SW 1271 (cell line): ENCODE measurements at places on chromosomes 13 and 19.

GRCh38 chr13:33800646-33801186 lies 17.2 kb upstream of the RFC3 start:
- no peak for DNase-seq

DNA sequence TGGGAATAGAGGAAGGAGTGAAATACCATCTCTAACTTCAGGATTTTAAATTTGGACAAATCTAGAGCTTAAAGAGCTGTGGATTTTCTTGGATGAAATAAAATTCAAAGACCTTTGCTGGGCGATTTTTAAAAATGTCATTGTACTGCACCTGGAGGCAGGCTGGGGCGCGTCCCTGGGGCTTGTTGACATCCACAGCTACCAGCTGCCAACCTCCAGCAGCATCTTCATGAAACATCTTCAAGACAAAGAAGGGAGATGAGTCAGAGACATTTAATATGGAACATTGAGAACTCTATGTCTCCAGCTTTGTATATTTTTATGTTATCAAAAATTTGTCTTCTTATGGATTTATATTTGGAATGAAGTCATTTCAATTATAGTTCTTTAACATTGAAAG lies 132.5 kb downstream of the NALCN start:
- DNase-seq: no peak

DNA sequence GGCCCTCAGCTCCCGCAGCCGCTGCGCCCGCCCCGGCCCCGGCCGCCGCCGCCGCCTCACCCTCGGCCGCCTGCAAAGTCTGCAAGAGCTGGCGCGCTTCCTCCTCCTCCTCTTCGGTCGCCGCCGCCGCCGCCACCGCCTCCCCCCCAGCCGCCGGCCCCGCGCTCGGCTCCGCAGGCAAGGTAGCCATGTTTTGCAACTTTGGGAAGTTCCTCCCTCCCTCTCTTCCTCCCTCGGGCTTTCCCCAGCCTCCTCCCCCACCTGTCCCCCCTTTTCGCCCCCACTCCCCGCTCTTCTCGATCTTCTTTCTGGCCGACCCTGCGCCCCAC lies 433 bp downstream of the SIX5 start:
- DNase-seq: no peak

DNA sequence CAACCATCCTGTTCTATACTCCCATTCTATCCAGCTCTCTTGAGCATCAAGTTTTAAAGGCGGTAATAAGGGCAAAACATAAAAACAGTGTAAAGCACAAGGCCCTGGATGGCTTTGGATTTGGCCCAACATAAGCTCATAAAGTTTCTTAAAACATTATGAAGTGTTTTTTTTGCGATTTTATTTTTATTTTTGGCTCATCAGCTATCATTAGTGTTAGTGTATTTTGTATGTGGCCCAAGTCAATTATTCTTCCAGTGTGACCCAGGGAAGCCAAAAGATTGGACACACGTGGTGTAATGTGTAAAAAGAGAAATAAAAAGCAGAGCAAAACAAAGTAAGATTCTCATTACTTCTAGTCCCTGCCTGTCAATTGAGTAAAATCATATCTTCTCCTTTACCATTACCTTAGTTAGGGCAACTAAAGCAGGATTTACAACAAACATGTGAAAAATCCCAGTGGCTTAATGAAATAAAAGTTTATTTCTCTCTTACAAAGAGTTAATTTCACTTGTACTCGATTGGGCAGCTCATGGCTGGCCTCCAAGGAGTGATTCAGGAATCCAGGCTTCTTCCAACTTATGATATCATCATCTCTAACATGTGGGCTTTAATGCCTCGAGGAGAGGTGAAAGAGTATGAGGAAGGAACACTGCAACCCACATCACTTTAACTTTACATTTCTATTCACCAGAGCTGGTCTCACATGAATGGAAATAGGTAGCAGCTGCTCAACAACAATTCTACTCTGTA lies 725.2 kb upstream of the SLITRK1 start:
- DNase-seq: no peak

DNA sequence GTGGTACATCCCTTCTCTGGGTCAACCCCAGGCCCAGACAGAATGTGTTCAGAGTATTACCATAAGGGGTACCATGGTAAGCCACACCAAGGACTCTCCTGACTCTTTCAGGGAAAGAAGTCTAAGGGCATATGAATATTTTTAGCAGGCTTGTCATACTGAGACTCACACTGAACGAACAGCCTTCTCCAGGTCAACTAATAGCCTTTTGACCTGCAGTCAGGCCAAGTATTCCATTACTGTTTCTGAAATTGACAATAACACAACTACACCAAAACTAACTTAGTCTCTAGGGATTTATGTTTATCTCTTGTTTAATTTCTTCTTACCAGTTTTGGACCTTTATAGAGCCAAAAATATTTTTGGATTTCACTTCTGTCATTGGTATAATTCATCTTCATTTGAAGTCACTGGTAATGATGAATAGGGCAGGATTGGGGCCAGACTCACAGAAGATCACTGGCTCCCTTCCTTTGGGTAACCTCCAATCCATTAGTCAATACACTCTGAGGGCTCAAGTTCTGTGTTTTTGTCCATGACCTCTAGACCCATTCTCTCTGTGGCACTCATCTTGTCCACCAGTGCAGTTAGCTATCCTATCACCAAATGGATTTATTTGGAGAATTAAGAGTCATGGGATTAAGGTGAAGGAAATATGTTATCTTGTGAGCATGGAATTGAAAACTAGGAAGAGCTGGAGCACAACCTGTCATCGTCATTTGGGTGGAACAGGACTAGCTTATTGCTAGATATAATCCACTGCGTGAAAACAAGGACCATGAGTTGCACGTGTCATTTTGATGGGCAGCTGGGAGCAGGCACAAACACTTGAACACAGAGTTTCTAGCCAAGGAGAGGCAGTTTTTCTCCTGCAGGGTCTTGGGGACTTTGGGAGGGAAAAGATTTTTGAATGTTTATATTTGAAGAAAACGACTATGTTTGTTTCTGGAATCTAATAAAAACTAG lies 313.3 kb downstream of the DCLK1 start:
- no peak for DNase-seq

DNA sequence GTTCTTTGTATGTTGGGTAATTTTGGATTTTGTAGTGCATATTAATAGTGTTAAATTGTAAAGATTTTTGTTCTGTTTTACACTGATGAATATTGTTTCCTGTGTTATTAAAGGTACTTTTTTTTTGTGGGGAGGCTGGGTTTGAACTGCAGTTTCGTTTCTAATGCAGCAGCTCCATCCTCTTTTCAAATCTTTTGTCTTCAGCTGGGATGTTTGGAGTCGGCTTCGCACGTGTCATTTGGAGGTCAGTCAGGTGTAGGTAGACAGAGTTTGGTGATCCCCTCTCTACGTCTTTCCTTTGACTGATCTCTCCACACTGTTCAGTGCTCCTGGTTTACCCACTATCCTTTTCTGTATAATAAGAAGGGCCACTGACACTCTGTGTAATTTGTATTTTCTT lies 30.3 kb downstream of the TDRD3 start:
- DNase-seq: no peak

GRCh38 chr19:24000656-24001055 lies 86.0 kb downstream of the ZNF726 start:
- DNase-seq: no peak

DNA sequence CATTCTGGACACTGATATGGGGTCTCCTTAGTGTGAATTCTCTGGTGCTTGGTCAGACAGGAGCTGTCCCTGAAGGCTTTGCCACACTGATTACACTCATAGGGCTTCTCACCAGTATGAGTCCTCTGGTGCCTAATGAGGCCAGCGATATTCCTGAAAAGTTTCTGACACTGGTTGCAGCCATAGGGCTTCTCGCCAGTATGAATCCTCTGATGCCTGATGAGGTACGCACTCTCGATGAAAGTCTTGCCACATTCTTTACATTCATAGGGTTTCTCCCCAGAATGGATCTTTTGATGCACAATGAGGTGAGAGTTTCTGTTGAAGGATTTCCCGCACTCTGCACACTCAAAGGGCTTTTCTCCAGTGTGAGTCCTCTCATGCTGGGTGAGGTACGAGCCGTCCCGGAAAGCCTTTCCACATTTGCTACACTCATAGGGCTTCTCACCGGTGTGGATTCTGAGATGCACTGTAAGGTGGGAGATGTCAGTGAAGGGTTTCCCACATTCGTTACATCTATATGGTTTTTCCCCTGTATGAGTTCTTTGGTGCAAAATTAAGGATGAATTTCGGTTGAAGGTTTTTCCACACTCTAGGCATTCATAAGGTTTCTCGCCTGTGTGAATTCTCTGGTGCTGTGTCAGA lies 22.4 kb downstream of the ZNF329 start:
- no peak for DNase-seq

DNA sequence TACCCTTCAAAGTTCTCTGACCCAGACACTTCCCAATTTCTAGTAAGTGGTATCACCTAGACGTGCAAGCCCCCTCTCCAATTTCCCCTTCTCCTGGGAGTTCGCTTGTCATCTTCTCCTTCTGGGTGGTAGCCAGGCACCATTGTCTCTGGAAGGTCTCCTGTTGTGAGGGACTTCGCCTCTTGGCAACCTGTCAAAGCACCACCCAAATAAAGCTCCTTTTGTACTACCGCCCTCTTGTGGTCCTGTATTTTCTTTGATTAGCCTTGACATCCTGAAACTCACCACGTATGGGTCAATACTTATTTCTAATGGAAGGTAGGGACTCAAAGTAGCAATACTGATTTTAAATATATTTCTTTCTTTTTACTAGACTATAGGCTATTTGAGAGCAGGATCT lies 8.2 kb downstream of the GPC5 start:
- DNase-seq: peak; percentile 29

- DNase-seq: no peak
Observed at GRCh38 chr13:110394371-110394841, 87.3 kb downstream of the COL4A2 start.

DNA sequence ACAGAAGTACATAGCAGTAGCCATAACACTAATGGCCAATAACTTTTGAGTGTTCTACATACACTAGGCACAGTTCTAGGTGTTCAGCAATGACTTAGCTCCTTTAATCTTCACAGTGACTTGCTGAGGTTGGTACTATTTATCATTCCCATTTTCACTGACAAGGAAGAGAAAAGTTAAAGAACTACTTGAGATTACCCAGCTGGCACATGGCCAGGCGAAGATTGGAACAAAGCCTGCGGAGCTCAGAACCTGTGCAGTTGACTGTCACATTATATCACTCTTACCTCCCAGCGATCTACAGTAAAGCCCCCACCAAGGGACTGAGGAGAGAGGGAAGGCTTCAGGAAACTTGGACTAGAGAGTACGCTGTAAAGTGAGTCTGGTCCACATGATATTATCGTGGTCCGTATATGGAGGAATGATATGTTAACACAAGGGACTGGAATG lies 42.4 kb upstream of the WDFY2 start:
- DNase-seq: no peak

GRCh38 chr13:25910991-25911419 lies 140.8 kb downstream of the SHISA2 start:
- no peak for DNase-seq

- peak; percentile 40 for DNase-seq
Observed at GRCh38 chr19:49590971-49591730, at the start of gene PRR12. PRR12 (plus strand) TSS chr19:49591182; CDS start chr19:49591655, 473 bp downstream.

DNA sequence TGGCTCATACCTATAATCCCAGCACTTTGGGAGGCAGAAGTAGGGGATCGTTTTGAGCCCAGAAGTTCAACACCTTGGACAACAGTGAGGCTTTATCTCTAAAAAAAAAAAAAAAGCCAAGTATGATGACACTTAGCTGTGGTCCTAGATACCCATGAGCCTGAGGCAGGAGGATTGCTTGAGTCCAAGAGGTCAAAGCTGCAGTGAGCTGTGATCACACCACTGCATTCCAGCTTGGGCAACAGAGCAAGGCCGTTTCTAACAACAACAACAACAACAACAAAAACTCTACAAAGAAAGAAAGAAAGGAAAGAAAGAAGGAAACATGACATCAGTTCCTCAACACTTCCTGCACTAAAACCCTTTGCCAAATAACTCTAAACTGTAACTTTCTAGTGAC lies 265.1 kb upstream of the DACH1 start:
- DNase-seq: no peak

DNA sequence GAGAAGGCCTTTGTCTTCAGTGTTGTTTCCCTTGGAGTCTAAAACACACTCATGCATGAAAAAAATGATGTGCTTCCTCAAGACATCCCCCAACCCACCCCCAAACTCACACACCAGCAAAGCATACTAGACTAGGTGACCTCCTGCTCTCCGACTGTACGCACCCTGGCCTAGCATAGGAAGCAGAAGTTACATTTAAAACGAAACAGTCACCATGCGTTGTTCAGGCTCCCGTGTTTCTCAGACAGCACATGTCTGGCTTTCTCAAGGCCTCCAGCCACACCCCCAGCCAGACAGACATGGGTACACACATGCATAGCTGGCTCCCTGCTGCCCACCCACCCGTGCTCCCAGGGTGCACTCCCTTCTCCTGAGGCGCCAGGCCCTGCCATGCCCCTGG lies 28.7 kb upstream of the C1QTNF9 start:
- no peak for DNase-seq

- no peak for DNase-seq
Observed at GRCh38 chr13:110329798-110330461, 22.8 kb downstream of the COL4A2 start.

DNA sequence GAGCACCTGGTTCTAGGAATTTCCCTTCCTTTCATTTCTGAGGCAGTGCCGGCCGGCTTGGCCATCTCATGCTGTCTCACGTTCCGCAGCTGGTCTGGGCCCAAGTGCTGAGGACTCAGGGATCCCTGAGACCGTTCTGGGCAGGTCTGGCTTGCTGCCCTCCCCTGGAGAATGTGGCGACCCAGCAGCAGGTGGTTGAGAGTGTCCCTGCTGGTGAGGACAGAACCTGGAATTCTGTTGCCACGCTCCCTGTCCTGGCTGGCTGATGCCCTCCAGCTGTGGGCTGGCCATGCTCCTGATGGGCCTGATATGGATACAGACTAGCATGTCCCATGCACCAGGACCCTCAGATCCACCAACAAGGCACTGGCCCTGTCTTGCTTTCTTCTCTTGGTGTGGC lies 114.0 kb upstream of the C1QTNF9B start:
- no peak for DNase-seq

DNA sequence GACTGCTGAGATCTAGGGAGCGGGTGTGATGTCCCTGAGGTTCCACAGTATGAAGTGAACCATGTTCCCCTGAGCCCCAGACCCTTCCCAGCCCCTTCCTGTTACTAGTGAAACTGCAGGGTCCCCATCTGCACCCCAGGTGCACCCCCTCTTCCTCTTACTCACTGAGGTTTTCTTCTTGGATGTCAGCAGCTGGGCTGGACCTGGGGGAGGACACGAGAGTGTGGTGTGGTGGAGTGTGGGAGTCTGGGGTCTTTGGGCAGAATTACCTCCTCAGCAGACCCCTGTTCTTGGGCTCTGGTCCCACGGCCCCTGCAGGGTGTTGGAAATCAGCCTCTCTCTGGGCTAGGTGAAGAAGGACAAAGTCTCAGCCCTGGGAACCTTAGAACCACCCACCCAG lies 3.3 kb upstream of the LILRA6 start:
- no peak for DNase-seq

DNA sequence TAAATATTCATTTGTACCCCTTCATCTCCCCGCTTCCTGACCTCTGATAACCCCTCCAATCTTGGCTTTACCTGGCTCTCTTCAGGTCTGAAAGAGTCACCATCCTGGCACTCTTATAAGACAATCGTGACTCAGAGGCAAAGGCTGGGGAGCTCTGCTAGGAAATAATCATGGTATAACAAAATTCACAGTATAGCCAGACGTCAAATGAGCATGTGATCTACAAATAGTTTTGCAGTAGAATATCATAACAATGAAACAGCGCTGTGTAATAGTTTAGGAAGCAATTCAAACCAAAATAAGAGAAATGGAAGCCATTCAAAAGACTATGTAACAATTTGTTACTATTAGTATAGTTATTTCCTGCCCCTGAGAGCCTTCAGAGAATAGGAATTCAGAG lies 34.2 kb downstream of the RXFP2 start:
- no peak for DNase-seq

- peak; percentile 68 for DNase-seq
Observed at GRCh38 chr19:10388957-10389356, 8.6 kb upstream of the TYK2 start.
